ENCODE measurements at places on chromosomes 5 and 9. TPM values are rescaled to one million over a fixed set of nuclear protein-coding genes. Genes with fewer than 3 reads are reported as not detected.

BTNL9 gene
- 0.07 TPM for total RNA-seq

CDX1 gene
- total RNA-seq: not detected

GARNL3 gene
- total RNA-seq: 3.4 TPM

FGF1 gene
- total RNA-seq: under 0.01 TPM

GAS1 gene
- 0.34 TPM for total RNA-seq

GPR150 gene
- total RNA-seq: 0.21 TPM

EIF4E1B gene
- total RNA-seq: not detected

GABRA1 gene
- not detected for total RNA-seq

PRDM9 gene
- total RNA-seq: under 0.01 TPM

ARID3C gene
- total RNA-seq: 0.50 TPM

HEMGN gene
- total RNA-seq: not detected

SUSD3 gene
- 0.78 TPM for total RNA-seq

DCAF12 gene
- 29.8 TPM for total RNA-seq

RORB gene
- total RNA-seq: not detected

LCN1 gene
- not detected for total RNA-seq

LHX2 gene
- total RNA-seq: not detected

PCDHGB3 gene
- total RNA-seq: 2.1 TPM

TEX48 gene
- total RNA-seq: not detected

PCDHB3 gene
- 0.57 TPM for total RNA-seq

BTNL3 gene
- not detected for total RNA-seq

PCDHGA10 gene
- total RNA-seq: 1.7 TPM

SLC1A1 gene
- 1.8 TPM for total RNA-seq

TNFSF8 gene
- total RNA-seq: not detected

SLC6A18 gene
- not detected for total RNA-seq

GCNT1 gene
- 2.4 TPM for total RNA-seq

OBP2B gene
- total RNA-seq: not detected

TOMM5 gene
- total RNA-seq: 136 TPM

ZNF622 gene
- 49.7 TPM for total RNA-seq

SPATA31A3 gene
- total RNA-seq: not detected

RGS7BP gene
- not detected for total RNA-seq

C9orf50 gene
- not detected for total RNA-seq

ADAMTSL1 gene
- 0.68 TPM for total RNA-seq

ENC1 gene
- total RNA-seq: 23.6 TPM

PCDHB9 gene
- total RNA-seq: under 0.01 TPM

SPINK13 gene
- not detected for total RNA-seq

C5orf52 gene
- not detected for total RNA-seq

OSTF1 gene
- 71.4 TPM for total RNA-seq

SCGB3A1 gene
- not detected for total RNA-seq

SLC2A6 gene
- 3.8 TPM for total RNA-seq

HMCN2 gene
- total RNA-seq: under 0.01 TPM

SCGB3A2 gene
- total RNA-seq: not detected

SLIT3 gene
- total RNA-seq: 1.4 TPM

POU5F2 gene
- 1.7 TPM for total RNA-seq

TLX3 gene
- total RNA-seq: not detected

CDH6 gene
- total RNA-seq: 0.14 TPM

ZMAT2 gene
- total RNA-seq: 67.0 TPM

SLCO6A1 gene
- total RNA-seq: 0.21 TPM

CAMK4 gene
- 0.07 TPM for total RNA-seq

FOXD1 gene
- 13.0 TPM for total RNA-seq

FAM153A gene
- under 0.01 TPM for total RNA-seq

CCDC69 gene
- 5.6 TPM for total RNA-seq

FBP2 gene
- not detected for total RNA-seq

SNCAIP gene
- total RNA-seq: 0.07 TPM

IFNK gene
- not detected for total RNA-seq

TAL2 gene
- total RNA-seq: not detected
